Effector memory CD4-positive, alpha-beta T cell (primary cell): ENCODE measurements at places on chromosomes 3 and 15.

DNA sequence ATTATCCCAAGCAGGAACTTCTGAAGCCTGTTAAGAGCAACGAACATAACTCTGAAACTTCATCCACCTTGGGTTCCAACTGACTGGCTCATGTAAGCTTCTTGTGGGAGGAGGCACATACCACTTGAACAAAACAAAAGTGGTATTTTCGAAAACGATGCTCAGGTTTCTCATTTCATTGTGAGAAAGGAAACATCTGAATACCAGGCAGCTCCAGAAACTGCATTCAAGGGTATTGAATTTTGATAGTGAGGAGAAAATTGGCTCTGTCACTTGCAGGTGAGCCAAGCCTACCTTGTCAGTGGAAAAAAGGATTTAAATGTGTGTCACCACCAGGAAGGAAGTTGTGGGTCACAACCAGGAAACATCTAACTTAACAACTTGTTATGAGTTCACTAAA is 218.1 kb upstream of the SATB1 start:
- no peak for DNase-seq

DNA sequence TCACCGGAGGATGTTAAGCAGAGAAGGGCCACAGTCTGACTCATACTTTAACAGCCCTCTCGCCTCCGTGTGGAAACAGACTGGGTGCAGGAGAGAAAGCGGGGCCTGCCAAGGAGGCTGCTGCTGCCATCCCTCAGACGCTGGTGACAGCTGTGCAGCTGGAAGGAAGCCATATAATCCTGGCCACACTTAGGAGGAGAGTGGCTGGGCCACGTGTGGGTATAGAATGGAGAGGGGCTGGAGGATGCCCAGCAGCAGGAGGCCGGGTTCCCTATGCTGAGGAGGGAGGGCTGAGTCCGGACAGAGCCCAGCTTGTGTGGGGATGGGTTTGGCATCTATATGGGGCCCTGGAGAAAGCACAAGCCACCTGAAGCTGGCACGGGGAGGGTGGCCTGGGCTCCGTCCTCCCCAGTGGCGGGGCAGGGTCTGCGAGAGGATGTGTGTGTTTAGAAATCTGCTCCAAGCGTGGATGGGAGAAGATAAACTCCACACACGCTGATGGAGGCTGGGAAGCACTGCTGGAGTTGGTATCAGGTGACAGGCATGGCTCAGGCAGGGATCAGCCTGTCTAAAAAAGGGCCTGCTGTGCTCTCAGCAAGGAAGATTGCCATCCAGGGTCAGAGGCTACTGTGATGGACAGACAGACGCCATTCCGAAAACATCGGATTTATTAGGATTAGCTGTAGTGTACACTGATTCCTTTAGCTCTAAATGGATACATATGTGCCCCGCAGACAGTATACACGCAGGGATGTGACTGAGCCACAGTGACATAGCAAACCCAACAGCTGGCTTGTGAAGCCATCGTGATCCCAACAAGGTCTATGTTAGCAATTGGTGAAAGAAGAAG is 15.9 kb downstream of the ABTB1 start:
- no peak for DNase-seq

DNA sequence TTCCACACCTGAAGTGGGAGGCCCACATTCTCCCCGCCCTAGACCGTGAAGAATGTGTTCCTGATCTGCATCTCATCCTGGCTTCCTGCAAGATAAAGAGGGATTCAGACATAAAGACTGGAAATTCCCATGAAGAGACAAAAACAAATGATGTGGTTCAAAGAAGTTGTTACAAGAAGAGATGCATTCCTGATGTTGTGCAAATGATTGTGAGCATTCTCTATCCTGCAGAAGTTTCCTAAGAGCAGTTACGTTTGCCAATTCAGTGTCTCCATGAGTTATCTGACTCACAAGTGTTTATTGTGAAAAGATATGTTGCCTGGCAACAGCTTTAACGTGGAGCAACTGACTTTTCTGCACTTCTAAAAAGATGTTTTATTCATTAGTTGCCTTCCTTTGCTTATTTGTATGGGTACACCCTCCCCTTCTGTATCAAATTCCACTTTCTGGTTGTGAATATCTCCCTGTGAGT is 107.8 kb downstream of the ZIC4 start:
- DNase-seq, result no peak

DNA sequence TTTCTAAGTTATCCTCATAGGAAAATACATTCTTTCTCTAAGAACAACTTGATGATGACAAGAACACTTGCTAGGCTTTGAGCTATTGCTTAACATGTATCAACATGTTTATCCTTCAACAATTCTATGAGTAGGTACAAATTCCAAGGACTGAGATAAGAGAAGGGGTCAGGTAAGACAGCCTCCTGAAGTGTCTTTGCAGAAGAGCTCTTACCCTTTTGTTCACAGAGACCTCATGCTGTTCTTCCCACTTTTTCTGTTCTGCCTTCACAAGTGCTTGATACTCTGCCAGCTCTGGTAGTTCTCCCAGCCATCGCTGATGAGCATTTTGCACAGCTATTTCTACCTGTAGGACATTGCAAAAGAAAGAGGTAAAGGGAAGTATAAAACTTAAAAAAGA is 50.9 kb downstream of the CEP152 start:
- no peak for DNase-seq

GRCh38 chr3:64489361-64490044 is 198.3 kb downstream of the ADAMTS9 start:
- DNase-seq, result no peak

DNA sequence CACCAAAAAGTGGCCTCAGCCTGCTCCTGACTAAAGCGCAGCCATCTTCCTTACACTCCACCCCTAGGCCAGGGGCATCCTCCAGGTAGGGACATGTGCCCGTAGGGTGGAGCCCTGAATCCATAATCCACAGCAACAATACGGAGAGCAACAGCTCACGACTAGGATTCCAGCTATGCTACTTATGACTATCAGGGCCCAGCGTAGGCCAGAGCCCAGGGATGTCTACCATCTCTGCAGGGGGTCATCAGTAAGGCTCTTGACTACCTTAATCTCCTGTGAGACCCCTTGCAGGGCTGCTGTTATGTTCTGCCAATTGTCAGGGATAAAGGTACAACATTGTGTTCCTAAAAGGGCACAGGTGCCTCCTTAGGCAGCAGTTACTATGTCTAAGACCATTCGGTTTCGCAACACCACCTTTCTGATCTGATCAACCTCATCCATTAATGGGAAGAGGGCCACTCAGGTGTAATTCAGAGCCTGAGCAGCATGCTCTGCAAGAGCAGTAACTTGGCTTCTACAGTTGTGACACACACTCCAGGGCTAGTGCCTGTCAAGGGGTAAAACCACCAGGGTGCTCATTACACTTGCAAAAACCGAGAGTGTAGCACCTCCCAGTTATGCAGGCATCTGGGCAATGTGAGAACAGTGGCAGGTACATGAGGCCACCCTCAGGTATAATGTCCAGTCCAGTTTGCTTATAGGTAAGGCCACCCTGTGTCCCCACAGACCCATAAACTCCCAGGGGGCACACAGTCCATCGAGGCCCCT is 11.0 kb downstream of the CCRL2 start:
- DNase-seq, result no peak
